ENCODE measurements at places on chromosomes 6 and 20. TPM values are rescaled to one million over a fixed set of nuclear protein-coding genes. Genes with fewer than 3 reads are reported as not detected.

GRCh38 chr6:167664678-167665660 lies 161.7 kb upstream of the AFDN start:
- ATAC-seq = no peak

DNA sequence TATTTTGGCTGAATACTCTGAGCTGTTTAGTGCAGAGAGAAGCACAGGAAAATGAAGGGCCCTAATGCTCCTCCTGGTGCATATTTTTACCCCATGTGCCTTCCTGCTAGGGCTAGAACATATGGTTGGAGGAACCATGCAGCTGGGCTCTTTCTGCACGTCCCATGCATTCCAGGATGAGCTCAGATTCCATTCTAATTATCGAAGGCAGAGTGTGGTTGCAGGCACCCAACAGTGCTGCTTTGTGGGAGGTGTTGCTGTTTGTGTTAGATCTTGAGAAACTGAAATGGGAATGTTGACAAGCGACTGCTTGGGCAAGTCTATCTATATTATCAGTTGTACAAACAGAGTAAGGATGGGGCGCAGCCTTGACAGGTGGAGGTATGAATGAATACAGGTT lies 419.5 kb downstream of the DHX35 start:
- no peak for ATAC-seq

DNA sequence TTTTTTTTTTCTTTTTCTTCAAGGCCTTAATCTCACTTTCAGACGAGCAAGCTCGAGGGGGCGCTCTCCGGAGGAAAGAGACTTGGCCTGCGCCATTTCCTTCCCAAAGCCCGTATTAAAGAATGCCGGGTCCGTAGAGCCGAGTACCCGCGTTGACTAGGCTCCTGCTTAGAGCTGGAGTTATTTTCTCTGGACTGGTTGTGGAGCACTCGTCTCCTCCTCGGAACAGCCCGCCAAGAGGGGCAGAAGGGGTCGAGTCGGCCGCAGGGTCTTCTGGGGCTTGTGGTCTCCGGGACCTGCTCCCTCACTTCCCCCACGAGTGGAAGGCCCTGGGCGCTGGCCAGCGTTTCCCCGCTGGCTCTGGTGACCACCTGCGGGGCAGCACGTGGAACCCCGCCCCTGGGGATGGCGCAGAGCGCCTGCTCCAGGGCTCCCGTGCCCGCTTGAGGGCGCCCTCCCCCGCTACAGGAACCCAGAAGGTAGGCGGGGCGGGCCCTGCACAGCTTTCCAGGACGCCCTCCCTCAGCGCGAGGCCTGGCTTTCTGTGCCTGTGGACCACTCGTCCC lies 2.7 kb upstream of the MEI4 start:
- ATAC-seq = peak; percentile 39

PRSS16 gene
- 7.7 TPM for total RNA-seq

TBP gene
- 8.0 TPM for total RNA-seq
